Ovary (tissue), 10 donors: ENCODE measurements at places on chromosomes 7 and 10. TPM values are rescaled to one million over a fixed set of nuclear protein-coding genes. Genes with fewer than 3 reads are reported as not detected.
A peak's percentile ranks its signal among the peaks of the same experiment; 100 is the strongest.

DNA sequence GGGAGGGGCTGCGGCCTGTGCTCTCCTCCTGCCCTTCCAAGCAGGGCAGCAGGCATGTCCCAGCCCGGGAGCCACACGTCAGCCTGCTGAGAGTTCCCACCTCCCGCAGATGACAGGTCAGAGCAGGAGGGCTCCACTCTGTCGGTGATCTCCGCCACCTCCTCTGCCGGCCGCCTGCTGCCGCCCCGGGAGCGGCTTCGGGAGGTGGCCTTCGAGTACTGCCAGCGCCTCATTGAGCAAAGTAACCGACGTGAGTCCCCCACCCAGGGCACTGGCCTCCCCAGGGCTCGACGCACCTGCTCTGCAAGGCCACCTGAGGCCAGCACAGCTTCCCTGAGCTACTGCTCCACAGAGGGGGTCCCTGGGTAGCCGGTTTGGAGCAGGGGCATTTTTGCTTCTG, 9.4 kb downstream of the AP5Z1 start:
- no peak for DNase-seq

- no peak for DNase-seq
These were observed 4.2 kb downstream of the VSTM2A start for GRCh38 chr7:54546081-54546985.

The OR6B1 gene
- not detected for polyA plus RNA-seq

DNA sequence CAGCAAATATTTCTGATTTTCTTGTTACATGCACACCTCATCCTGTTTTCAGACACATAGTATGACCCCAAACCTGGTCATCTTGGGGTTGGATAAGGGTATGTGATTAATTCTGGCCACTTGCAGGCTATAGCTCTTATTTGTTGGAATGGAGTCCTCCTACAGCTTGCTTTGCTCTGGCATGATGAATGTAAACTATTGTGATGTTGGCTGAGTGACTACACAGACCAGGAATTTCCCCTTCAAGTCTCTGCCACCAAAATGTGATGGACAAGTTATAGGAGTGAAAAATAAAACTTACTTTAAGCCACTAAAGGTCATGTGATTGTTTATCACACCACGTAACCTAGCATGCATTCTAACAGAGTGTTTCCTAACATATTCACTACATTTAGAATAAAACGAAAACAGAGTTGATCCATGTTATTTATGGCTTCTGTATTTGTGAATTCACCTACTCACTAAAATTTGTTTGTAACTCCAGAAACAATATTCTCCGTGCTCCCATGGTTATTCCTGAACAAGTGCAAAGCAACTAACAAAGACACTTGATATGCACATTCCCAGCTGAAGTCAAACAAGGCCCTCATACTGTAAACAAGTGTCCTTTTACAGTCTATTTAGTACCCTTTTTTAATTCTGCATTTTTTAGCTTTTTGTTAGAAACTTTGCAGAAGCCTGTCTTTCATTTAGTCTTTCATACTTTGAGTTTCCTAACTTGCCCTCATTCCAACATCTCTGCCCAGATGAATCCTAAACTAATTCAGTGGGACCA, 599.2 kb upstream of the PCDH15 start:
- DNase-seq: no peak

The PRTFDC1 gene
- polyA plus RNA-seq: 18.6 TPM

DNA sequence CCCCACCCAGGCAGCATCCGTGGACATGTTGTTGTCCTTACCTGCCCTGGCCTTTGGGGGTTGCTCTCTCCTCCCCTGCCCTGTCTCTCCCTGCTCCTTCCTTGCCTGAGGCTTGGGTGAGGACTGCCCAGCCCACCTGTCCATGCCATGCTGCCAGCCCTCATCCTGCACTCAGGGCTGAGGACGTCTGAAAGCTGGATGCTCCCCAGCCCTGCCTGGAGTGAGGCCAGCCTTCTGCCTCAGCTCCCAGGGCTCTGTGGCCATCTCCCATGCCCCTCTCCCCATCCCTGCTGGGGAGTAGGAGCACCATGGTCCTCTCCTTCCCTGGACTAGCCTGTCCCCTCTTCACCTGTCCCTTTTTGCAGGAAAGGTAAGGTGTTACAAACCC, 68.4 kb downstream of the RAMP3 start:
- no peak for DNase-seq

DNA sequence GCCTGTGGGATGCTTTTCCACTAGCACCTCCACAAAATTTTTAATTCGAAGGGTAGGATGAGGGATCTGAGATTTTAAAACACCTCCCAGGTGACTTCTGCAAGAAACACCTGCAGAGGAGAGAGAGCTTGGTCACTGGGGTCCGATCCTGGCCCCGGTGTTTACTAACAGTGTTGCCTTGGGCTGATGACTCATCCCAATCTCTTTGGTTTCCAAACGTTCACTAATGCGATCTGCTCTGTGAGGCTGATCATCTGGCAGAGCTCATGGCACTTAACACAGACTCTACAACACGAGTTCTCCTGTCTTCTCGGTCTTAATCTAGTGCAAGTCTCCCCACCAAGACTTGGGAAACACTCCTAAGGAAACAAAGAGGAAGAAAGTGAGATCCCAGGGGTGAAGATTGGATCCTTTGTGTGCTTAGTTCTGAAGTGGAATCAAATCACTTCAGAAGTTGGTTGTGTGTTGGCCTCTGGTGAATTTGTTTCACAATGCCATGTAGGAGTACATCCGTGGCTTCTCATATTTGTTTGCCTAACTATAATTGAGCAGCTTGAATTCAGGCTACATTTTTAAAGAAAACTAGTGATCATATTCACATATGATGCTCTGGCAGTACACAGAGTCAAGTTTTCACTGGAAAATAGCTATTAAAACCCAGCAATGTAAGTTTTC, 407.9 kb downstream of the NRG3 start:
- no peak for DNase-seq

DNA sequence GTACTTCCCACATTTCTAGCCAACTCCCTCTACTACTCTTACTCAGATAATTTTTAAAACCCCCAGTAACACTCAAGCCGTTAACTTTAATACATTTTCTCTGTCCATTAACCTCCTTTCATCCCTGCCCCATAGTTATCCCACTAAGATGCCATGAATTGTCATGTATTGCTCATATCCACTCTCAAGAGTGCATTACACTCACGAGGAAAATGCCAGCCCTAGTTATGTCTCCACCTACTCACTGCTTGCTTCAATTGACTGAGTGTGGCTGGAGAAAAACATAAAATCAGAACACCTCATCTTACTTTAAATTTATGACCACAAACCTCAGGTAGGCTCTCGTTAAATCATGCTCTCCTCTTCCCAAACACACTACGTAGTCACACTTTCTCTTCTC, 324.1 kb upstream of the NPSR1 start:
- no peak for DNase-seq

- no peak for DNase-seq
These were observed 4.1 kb downstream of the KLF6 start for GRCh38 chr10:3780771-3781467.

The OR2A5 gene
- not detected for polyA plus RNA-seq

DNA sequence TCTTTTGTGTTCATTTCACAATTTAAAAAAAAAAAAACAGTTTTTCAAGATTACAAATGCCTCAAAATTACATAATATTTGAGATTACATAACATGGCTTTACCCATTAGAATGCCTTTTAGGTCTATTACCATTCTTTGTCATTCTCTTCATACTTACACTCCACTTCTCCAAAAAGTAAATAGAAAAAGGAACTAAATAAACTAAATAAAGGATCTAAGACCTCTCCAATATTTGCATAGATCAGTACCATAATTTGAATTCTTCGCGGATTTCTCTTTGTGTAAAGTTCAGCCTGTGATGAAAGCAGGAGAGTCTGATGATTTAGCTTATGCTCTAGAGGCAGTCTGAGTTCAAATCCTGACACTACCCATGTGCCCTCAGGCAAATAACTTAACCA, 56.4 kb upstream of the C1GALT1 start:
- DNase-seq: no peak

DNA sequence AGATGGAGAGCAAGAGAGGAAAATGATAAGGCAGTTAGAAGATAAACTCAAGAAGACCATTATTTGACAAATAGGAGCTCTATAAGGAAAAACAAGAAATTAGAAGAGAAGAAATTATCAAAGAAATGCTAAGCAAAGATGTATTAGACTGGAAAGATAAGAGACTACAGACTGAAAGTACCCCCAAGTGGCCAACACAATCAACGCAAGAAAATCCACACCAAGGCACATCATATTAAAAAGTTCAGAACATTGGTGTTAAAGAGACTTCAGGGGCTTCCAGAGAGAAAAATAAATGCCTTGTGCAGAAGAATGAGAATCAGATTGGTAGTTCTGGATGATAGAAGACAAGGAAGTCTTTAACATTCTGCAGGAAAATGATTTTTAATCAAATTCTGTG, 46.0 kb downstream of the SH2D4B start:
- no peak for DNase-seq

GRCh38 chr7:44313621-44314031, 11.8 kb downstream of the CAMK2B start:
- no peak for DNase-seq

The LIPK gene
- polyA plus RNA-seq: not detected

DNA sequence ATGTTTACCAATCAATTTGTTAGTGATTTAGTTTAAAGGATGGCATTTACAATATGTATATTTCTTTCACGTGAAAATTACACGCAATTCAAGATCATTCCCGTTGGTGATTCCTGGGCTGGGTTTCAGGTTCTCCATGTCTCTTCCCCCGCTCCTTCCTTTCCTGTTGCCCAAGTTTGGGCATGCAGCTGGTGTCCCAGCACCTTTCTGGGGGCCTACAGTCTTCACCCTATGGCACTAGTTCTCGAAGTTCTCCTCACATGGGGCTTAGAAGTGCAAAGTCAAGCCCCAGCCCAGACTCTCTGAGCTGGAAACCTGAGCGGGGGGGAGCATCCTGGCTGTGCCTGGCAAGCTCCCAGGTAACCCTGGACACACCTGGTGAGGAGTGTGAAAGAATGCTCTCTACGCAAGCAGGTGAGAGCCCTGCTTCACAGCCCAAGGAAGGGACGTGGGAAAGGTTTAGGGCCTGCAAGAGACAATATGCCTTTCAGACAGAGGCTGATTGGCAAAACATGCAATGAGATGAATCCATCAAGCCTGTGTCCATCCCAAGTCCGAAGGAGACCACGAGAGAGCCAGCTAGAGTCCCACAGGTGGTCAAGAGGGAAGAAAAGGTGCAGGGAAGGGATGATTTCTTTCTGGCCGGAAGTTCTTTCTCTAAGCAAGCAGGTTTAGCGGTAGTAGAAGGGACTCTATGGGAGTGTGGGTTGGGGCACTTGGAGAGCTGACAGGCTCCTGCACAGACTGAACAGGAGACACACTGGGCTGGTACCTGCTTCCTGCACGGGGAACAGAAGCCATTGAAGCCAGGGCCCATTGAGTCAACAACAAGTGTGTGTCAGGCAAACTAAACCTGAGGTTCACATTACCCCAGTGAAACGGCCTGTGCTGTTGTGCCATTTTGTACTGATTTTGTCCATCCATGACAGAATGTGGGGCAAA, 131.1 kb downstream of the ADARB2 start:
- no peak for DNase-seq

GRCh38 chr10:24360282-24361127, 151.6 kb downstream of the KIAA1217 start:
- DNase-seq: peak; percentile 84

GRCh38 chr10:114095559-114096337, 52.1 kb downstream of the ADRB1 start:
- no peak for DNase-seq

The SEC24C gene
- 60.5 TPM for polyA plus RNA-seq

DNA sequence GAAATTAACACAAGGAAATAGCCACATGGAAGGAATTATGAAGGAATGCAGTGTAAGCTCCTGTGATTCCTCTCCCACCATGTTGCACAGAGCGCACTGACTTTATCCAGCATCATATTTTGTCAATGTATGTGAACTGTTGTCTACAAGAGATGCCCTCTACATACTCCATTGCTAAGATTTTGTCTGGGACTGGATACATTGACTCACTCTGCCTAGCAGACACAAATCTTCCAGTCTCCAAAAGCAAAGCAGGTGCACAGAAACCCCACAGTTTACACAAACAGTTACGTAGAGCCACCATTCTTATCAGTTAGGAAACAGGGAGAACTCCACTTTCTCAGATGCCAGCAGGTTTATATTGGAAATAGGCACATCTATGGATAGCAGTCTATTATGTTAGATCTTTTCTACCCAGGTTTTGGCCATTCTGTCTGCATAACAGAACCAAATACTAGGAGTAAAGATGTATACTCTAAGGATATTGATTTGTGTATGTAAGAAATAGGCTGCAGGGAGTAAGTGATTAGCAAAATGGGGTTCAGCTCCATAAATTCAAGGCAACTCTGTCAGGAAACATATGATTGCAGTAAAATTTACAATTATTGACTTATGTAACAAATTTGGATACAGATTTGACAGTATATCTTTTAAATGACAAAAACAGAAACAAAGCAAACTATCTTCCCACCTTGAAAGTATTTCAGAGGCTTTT, 1.5 kb downstream of the AKR1C2 start:
- no peak for DNase-seq

The PNLIPRP2 gene
- not detected for polyA plus RNA-seq

The FOXI2 gene
- 0.01 TPM for polyA plus RNA-seq

The C10orf90 gene
- polyA plus RNA-seq: not detected

The CNNM1 gene
- 3.2 TPM for polyA plus RNA-seq

DNA sequence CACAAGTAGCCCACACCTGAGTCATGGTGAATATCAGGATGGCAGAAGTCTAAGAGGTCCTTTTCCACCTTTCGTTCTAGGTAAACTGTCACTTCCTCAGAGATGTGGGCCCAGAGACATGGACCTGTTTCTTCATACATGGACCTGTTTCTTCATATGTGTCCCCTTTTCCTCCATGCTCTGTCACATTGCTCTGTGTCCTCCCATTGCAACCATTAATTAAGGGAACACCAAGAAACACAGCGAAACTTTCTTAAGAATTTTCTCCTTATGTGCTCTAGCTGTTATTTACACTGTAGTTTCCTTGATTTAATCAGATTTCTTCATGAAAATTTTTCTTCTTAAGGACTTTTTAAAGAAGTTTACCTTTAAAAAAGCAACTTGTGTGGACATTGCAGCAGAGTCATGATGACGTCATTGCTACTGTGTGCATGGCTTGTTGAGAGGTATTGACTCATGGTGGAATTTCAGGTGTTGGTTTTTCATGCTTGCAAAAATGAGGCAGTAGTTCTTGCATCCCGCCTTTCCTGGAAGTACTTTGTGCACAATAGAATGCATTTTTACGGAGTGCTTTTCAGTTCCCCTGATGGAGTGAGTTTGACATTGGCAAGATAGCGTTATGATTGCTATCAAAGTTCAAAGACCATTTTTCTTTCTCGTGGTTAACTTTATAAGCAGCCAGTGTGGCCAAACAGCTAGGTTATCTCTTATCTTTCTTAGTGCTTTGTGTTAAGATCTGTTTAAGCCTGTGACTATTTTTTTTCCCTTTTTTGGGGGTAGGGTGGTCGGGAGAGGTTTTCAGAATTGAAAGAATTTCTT, 37.7 kb downstream of the CFAP58 start:
- DNase-seq: no peak

The BAG3 gene
- 26.9 TPM for polyA plus RNA-seq
